Suppressor macrophage (primary cell): ENCODE measurements at places on chromosomes 11 and 22.
A peak's percentile ranks its signal among the peaks of the same experiment; 100 is the strongest.

- no peak for DNase-seq
Observed at GRCh38 chr11:95991545-95991944, 67.6 kb upstream of the MTMR2 start.

DNA sequence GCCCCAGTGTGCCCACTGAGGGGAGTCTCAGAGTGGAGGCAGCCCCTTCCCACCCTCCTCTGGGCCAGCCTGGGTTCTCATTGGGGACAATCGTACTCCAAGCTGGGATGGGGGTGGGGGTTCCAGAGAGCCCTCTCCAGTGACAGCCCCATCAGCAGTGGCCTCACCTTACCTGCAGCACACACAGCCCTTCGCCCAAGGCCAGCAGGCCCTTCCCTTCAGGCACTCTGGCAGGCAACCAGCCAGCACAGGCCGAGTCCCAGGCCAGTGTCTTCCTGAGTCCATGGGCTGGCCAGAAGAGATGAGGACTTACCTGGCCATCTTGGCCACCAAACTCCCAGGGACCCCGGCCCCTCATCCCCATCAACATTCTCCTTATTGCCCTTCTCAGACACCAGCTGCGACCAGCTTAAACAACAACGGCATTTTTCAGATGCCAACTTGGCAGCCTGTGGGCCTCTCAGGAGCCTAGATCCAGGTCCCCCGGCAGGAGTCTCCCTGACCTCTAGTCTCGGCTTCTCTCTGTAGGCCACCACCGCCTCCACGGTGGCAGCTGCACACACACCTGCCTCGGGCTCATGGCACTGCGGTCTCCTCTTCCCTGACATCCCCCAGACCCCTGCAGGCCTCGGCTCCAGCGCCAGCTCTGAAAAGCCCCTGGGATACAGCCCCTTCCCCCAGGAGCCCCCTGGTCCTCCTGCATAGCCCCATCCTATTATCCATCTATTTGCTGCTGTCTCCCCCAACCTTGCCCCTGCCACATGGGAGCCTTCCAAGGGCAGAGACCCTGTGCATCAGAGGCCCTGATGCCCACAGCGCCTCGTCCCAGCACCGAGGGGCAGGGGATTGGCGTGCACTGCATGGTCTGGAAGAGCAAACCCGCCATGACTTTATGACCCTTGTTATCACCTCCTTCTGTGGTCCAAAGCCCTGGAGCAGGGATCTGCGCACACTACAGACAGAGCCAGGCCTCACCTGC is 111.2 kb upstream of the FGF3 start:
- DNase-seq, result no peak

- DNase-seq, result no peak
Observed at GRCh38 chr22:38167988-38168407, 13.6 kb downstream of the PLA2G6 start.

GRCh38 chr11:103281301-103281700 is 172.1 kb downstream of the DYNC2H1 start:
- no peak for DNase-seq

DNA sequence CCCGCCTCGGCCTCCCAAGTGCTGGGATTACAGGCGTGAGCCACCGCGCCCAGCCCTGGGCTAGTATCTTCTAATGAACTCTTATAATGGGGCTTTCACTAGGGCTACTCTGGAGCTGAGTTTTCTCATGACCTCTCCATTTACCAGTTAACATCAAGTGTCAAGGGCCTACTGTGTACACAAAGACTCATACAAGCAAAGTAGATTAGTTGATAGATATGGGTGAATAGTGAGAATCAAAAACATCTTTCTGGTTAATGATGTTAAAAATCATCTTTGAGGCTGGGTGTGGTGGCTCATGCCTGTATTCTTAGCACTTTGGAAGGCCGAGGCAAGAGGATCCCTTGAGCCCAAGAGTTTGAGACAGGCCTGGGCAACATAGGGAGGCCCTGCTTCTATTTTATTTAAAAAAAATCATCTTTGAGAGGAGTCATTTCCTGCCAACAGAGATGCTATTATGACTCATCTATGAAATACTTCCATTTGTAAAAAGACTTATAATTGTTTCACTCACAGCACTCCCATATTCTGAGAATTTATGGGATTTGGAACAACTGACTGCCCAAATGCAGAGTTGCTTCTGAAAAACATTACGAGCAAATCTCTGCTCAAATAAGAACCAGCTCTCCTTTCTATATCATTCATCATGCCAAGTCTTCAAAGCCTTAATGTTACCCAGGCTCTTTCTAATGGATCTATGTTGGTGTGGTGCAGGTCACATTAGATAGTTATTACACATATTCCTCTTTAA is 57.0 kb downstream of the GDPD4 start:
- DNase-seq, result no peak

- peak; percentile 82 for DNase-seq
Observed at GRCh38 chr11:116791002-116791812, 472 bp downstream of the APOA5 start.

DNA sequence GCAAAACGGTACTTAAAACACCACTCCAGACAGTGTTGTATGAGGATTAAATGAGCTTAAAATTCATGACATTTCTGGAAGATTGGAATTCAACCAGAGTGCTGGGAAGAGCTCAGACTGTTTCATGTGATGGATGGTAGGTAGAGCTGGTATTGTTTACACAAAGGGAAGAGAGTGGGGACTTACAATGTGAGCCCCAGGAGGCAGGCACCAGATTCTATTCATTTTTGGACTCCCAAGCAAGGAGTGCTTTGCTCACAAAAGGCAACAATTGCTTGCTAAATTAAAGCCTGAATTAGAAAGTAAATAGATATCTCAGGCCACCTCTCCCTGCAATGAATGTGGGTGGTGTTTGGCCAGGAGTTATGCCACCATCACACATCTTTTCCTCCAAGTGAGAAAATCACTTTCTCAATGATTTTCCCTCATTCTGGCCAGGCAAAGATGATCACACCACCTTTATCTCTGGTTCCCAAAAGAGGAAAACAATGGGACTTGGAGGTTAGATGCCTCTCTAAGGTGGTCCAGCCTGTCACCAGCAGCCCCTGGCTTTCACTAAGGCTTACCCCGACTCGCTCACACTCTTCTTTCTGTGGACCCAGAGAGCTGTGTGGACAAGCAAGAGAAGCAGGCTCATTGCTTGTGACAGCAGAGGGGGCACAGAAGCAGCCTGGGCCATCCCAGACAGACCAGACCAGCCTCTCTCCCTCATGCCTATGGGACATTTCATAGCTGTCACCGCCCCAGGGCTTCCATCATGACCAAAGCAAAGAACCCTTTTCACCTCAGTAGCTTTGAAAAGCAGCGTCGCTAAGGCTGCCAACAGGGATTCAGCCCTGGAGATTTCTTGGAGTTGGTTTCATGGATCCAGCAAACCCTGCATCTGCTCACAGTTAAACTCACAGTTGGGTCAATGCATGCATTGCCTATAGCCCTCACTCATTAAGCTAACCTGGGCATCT is 63.5 kb upstream of the DRD2 start:
- no peak for DNase-seq

GRCh38 chr22:48096851-48097665 is 1334.6 kb downstream of the TBC1D22A start:
- DNase-seq, result no peak

GRCh38 chr11:19736831-19737230 is 24.2 kb downstream of the NAV2 start:
- DNase-seq, result no peak

GRCh38 chr11:117239295-117239694 is 6.8 kb downstream of the RNF214 start:
- no peak for DNase-seq

DNA sequence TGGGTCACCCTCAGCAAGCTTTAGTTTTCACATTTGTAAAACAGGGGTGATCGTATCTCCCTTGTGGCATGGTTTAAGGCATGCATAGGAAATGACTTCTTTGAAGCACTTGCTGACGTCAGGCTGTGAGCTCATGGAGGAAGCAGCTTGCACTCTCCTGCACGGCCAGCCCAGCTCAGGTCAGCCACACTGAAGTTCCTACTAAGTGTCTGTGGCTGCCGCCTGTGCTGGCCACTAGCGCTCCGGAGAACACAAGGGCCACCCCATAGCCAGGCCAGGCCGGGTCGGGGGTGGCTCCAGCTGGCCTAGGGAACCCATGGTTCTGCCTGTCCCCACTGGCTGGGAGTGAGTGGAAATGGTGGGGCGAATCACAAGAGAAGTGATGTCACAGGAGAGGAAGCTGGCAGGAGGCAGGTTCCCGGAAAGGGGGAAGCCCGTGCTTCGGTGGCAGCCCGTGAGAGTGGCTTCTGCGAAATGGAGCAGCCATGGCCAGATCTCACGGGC is 28.2 kb downstream of the KCTD17 start:
- DNase-seq, result peak; percentile 75

GRCh38 chr11:88909500-88909899 is 156.3 kb downstream of the GRM5 start:
- no peak for DNase-seq

GRCh38 chr22:22839570-22840314 is 47.9 kb upstream of the IGLL5 start:
- no peak for DNase-seq

- DNase-seq, result peak; percentile 58
Observed at GRCh38 chr11:111846063-111846462, 25.3 kb downstream of the ALG9 start.
